ENCODE measurements at places on chromosomes 4 and X.

- DNase-seq: no peak
Measured at GRCh38 chr4:11710453-11711093, 281.9 kb upstream of the HS3ST1 start.

DNA sequence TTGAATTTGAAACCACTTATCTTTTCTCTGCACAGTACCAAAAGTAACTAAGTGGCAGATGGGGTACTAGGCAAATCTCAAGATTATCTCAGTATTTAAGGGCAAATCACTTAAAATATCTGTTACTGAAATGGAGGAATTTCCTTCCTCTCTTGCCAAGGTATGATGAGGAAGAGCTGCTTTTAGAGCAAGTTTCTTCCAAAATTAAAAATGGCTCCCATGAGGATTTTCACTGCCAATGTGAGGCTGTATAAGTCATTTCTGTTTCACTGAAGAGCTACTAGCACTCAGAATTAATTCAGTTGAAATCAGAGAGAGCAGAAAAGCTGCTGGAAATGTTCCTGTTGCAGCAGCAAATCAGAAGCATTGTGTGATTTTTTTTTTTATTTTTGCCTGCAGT is 43.4 kb downstream of the GABRB1 start:
- no peak for DNase-seq

DNA sequence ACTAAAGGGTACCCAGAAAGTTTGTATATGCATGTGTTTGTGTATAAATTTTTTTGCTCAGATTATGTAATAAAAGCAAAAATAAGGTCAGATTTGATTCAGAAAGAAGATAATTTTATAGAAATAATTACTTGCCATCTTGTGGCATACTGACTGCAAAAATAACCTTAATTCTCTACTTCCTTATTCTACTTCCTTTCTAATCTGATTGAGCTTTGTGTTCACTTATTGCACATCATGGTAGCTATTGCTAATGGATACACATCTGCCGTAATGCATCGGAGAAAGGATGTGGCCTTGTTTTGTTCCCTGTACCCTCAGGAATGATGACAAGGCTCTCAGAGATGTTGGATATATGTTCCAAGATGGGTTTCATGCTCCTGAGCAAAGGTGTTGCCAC is 10.5 kb upstream of the GNPDA2 start:
- no peak for DNase-seq

DNA sequence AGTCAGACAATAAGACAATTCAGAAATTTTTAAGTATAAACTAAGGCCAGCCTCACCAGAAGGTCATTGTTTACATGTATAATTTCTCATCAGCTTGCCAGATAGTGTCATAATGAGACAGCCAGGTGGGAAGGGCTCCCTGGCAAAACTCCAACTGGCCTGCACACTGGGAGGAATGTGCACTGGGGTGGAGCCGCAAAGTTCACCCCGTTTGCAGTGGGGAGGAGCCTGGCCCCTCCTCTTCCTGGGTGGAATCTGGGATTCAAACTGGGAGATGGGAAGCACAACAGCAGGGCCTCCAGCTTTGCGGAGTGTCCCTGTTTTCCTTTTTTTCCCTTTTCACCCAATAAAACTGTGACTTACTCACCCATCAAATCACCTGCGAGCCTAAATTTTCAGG is 329.9 kb downstream of the SMARCA1 start:
- no peak for DNase-seq

GRCh38 chr4:89438102-89438831 is 130.7 kb upstream of the GPRIN3 start:
- DNase-seq: no peak

Measured in AG09319 (cell line).